ENCODE measurements at places on chromosomes 4 and X.

GRCh38 chr4:164482092-164482404 is 271.9 kb upstream of the SMIM31 start:
- DNase-seq = no peak

GRCh38 chr4:123819362-123820035 is 422.9 kb downstream of the SPRY1 start:
- no peak for DNase-seq

GRCh38 chrX:110310896-110311295 is 7.0 kb downstream of the AMMECR1 start:
- DNase-seq = no peak

DNA sequence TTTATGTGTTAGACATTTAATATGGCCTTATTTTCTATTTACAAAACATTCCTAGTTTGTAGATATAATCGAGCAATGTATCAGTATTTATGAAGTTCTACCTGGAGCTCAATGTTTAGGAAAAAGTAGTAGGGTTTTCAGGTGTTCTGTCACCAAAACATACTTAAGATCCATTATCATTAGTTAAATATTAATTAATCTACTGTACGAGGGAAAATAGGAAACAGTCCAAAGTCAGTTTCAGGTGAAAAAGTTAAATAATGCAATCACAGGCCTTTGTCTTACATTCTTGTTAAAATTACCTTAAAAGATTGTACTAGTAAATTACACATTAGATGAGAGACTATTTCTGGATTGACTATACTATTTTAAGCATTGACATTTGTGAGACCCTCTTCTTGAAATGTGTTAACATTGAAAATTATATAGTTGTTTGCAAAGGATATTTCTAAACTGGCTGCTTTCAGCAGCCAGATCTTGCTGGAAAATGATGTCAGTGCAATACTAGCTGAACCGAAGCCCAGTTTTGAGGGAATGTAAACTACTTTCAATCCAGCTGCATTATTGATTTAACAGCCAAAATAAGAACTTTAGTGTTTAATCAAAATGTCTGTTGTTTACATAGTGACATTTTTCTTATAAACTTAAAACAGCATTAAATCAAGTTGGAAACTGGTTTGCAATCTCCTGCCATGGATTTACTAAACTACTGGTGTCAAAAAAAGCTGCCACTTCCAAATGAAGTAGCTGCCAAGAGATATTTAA is 19.3 kb downstream of the GUCY1B1 start:
- DNase-seq = no peak

DNA sequence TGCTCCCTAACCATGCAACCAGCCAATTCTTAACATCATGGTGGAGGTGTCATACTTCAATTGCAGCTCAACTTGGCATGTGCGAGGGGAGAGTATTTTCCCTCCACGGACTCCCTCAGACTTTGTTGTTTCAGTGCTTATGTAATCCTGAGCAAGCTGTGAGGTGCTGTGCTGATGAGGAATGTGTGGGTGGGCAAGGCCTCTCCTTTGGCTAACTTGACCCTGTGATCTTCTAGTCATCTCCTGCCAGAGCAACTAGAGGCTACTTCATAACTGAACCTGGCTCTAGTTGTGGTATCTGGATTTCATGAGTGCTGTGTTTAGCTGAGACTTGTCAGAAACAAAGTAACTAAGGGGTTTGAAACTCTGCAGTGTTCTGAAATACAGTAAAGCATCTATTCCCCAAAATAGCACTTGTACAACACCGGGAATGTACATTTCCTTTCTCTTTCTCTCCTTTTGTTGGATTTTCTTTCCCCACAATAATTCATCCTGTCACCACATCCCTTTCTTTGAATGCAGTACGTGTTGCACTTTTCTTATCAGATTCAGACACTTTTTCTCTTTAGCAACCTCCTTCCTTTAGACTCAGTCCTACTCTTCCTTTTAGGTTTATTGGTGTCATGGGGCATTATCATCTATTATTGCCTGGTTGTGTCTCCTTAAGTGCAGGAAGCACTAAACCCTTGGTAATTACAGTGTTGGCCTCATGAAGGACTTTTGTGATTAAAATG is 415.2 kb upstream of the NR3C2 start:
- DNase-seq = no peak

GRCh38 chrX:34584781-34585180 is 72.3 kb downstream of the TMEM47 start:
- DNase-seq = no peak

DNA sequence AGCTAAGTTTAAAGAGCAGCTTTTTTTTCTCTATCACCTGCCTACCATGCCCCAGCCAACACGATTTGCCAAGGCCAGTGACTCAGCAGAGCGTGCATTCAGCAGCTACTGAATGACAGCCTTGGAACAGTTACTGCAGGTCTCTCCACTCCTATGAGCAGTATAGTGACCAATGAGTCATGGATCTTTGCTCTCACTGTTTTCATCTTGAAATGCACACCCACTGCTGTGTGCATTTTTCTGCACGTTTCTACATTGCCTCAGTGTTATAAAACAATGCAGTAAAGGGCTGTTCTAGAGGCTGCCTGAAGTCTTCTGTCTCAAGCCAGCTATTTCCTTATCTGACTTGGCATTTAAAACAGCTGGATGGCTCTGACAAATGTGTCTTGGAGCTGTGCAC is 66.0 kb upstream of the C4orf54 start:
- DNase-seq = no peak

GRCh38 chrX:14922437-14922836 is 49.2 kb downstream of the MOSPD2 start:
- DNase-seq = no peak

GRCh38 chr4:4613641-4614286 is 71.9 kb upstream of the STX18 start:
- DNase-seq = no peak

DNA sequence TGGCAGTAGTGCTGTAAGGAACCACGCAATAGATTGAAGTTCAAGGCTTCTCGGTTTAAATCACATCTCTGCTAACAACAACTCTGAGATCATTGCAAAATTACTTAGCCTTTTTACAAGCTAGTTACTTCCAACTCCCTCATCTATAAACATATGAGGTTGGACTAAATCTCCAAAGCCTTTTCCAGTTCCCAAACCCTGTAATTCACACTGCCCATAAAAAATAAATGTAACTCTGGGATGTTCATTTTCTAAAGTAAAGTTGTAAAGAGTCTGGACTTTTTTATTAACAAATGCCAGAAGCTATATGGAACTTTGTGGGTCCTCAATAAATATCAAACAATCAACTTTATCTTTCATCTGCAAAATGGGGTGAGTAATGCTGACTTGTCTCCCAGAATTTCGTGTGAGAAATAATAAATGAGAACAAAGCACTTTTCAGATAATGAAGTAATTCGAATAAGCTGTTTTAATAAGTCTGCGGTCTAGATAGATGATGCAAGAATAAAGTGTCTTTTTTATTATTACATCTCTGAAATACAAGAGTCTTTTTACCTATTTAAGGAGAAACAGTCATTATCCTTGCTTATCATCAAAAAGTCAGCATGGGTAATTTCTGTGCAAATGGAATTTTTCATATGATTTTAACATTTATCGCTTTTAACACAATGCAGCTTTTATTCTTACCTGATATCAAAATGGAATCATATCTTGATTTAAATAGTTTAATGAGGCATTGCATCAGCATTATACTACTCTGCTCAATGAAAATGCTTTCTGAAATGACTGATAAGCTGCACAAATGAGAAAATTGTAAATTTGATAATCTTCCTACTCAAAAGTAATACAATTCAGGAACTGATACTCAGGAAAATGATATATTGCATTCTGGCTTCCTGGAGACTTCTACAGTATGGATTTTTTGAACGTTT is 252.6 kb downstream of the BANK1 start:
- no peak for DNase-seq

GRCh38 chrX:48960291-48960690 is 2.9 kb upstream of the OTUD5 start:
- DNase-seq = no peak

GRCh38 chrX:54178100-54178940 is 4.7 kb downstream of the FAM120C start:
- no peak for DNase-seq

- no peak for DNase-seq
Observed at GRCh38 chrX:81261576-81261975, 59.7 kb downstream of the SH3BGRL start.

DNA sequence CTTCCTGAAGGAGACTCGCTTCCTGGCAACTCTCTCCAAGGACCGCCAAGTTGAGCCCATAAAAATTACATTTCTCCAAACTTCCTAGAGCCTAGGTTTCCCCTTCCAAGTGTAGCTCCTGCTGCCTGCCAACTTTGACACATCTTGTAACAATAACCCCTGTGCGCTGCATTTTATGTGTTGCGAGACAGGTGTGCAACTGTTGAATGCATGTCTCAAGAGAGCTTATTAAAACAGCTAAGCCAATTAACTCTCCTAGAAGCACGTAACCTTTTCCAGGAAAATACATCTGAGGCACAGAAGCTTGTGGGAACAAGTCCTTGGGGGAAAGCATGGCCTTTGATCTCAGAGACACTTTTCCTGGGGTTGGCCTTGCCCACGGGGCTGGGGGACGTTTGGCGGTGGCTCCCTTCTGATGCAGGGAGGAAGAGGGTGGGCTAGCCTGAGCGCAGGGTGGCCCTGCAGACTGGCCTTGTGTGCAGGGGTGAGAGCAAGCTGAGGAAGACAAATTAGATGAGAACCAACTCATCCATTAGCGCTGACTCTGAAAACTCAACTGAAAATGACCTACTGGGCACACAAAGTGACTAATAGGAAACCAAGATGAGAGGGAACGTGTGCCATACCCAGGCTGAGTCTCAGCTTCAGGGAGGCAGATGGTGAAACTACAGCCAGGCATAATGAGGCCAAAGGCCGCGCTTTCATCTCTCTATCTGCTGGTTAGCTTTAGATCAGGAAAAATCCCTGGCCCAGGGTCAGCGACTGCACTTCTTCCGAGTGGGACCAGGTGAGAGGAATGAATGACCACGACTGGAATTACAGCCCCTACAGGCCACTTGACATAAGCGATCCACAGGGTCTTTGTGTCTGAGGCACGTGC is 75.3 kb downstream of the ENPP6 start:
- no peak for DNase-seq

- no peak for DNase-seq
Observed at GRCh38 chr4:19831644-19832285, 419.9 kb upstream of the SLIT2 start.

- no peak for DNase-seq
Observed at GRCh38 chr4:147312376-147313046, 168.4 kb upstream of the EDNRA start.

GRCh38 chr4:30714408-30715031 is 5.6 kb upstream of the PCDH7 start:
- DNase-seq = no peak

DNA sequence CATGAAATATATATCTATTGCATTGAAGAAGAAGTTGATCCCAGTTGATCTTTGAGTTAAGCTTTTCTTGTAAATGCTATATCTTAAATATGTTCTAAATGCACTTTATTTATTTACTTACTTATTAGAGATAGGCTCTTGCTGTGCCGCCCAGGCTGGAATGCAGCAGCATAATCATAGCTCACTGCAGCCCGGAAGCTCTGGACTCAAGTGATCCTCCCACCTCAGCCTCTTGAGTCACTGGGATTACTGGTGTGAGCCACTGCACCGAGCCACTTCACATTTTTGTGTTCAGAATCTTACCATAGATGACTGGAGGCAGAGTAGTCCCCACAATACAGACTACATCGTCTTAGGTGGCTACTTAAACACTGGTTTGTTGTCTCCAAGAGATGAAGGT is 324.3 kb upstream of the SLIT2 start:
- no peak for DNase-seq

DNA sequence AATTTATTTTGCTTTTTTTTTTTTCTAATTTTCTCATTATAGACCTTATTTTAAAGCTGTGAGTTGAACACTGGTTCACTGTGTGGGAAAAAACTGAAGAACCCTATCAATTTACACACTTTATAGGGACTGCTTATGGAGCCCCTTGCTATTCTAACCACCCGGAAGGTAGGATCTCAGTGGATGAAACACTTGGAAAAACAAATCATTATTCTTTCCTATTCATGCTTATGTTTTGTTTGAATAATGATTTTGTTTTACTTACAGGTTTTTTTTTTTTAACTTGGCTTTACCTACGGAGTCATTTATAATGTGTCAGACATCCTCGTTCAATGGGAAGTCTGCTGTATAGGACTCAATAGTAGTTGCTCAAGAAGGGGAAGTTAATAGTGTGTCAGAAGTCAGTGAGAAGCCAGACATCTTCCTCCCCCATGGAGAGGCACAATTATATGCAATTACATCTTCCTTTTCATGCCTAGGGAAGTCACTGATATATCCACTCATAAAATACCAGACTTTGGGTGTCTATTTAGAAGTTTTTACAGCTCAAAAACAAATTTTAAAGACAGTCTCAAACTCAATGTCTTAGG is 113.2 kb downstream of the ARSF start:
- DNase-seq = no peak

DNA sequence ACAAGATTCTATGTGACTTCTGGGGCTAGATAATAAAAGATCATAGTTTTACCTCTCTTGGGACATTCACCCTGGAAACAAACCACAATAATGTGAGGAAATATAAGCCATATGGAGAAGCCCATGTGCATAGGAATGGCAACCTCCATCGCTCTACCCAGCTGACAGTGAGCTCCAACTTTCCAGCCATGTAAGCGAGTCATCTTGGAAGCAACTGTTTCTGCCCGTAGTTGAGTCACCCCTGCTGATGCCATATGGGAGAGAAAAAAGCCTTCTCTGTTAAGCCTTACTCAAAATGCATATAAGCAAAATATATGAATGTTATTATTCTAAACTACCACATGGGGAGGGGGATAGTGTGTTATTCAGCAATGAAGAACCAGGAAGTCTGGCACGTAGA is 31.4 kb upstream of the RELL1 start:
- DNase-seq = no peak

DNA sequence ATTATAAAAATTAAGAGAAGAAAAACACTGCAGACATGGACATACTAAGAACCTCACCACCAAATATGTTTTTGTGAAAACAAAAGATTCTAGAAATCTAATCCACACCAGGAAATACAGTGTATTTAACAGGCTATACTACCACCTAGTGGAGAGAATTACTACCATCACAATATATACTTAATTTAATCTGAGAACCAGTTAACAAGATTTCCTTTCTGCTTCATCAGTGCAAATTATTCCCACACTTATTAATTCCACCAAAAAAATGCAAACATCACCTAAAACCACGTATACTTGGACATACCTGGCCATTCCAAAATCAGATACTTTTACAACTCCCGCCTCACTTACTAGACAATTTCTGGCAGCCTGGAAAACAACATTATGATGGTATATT is 7.0 kb upstream of the TXK start:
- DNase-seq = no peak

GRCh38 chr4:54439831-54440243 is 210.7 kb downstream of the PDGFRA start:
- no peak for DNase-seq

DNA sequence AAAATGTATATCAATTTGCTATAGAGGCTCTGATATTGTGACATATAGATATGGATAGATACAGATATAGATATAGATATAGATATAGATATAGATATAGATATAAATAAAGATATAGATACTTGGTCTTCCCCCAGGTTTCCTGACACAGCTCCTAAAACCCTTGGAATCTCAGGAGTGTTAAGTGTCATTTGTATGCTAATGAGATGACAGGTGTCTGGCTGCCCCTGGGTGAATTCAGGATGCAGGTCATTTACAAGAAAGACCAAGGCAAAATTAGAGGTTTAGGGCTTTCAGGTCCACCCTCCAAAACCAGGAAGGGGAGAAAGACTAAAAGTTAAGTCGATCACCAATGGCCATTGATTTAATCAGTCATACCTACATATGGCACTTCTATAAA is 1034.8 kb downstream of the PDHA2 start:
- DNase-seq = no peak

All from amygdala (tissue), 56 donors.